ENCODE measurements at places on chromosomes 1 and 21.

DNA sequence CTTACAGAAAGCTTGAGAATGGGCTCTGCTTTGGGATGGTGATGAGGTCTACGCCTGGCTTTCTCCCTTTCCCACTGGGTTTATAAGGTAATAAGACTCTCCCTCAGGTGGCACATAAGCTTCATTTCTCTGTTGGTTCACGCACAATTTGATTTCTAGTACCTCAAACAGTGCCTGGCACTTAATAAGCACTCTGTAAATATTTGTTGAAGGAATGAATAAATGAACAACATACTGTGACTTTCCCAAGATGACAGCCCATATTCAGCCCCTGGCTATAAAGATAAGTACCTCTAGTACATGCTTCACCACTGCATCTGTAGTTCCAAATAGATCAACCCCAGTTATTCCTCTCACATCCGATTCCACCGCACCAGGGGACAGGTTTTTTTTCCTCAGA, 17.8 kb downstream of the COPA start:
- no peak for DNase-seq

DNA sequence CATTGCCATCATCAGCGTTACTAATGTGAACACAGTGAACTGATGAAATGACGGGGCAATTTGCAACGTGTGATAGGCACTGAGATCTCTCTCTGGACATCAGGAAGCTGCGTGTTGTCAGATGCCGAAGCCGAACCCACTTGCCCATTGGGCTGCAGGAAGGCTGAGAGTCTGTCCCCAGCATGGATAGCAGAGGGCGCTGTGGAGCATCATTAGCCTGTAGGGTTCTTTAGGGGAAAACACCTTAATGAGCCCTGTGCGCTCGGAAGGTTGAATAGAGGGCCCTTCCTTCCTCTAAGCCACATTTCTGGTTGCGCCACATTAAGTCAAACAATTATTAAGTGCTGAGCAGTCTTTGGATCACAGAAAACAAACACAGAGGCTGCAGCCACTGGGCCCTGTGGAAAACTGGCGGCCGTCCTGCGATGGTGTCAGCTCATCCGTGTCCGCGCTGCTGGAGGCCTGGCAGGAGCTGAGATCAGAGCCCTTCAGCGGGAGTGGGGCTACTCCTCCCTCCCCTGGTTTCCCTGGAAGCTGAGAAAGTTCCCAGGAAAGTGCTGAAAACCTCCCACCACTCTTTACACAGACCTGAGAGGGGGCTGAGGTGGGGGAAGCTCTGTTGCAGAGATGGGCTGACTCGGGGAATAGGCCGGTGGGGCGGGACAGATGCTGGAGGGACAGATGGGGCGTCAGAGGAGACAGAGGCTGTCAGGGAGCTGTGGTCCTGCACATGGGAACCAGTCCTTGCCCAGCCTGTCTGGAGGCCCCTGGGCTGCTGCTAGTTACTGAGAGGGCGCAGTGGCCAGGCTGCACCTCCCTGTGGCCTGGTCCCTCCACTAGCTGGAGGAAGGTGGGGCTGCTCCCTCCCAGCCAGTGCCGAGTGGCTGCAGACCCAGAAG, 12.7 kb downstream of the TFF2 start:
- peak; percentile 88 for DNase-seq

- no peak for DNase-seq
These were observed 34.6 kb downstream of the EIF2D start for GRCh38 chr1:206577626-206578025.

GRCh38 chr1:50973875-50974617, 4.0 kb downstream of the CDKN2C start:
- no peak for DNase-seq

- DNase-seq: no peak
These were observed 16.0 kb upstream of the PROK1 start for GRCh38 chr1:110434946-110435345.

- DNase-seq: no peak
These were observed 23.4 kb upstream of the EVA1B start for GRCh38 chr1:36346741-36347370.

GRCh38 chr1:22512873-22513272, 50.4 kb upstream of the EPHA8 start:
- DNase-seq: no peak

DNA sequence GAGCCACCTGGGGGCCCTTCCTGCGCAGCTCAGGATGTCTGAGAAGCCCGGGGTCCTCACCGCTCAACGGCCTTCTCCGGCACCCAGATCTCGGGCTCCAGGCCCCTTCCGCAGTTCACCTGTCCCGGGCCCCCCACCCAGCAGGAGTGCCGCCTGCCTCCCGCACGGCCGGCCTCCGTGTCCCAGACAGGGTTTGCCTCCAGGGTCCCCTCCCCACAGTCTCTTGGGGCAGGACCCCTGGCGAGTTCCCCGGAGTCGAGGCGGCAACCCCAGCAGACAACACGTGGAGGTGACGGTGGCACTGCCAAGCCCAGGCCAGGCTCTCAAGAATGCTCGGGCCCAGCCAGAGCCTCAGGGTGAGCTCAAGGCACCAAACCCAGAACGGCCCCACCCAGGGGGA, 22.4 kb upstream of the TTLL10 start:
- DNase-seq: no peak

- no peak for DNase-seq
These were observed 27.3 kb upstream of the GLIS1 start for GRCh38 chr1:53766194-53766742.

GRCh38 chr1:33255347-33256220, 708 bp upstream of the ZNF362 start:
- DNase-seq: peak; percentile 53

- DNase-seq: no peak
These were observed 89.6 kb downstream of the PKN2 start for GRCh38 chr1:88773540-88774150.

DNA sequence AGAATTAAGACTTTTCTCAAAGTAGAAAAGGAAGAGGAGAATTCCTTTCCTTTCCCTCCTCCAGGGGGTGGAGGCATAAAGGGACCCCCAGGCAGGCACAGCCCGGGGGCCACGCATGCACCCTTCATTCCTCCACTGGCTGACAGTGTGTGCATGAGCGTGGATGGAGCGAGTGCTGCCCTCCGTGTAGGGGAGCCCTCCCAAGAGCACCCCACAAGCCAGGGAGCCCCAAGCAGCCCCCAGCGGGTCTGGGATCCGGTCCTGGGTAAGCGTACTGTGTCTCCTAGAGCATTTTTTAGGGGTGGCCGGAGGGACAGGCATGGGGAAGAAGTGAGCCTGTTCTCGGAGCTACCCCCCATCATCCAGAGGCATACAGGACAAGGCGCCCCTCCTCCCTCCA, 120.5 kb downstream of the SIK1 start:
- no peak for DNase-seq

DNA sequence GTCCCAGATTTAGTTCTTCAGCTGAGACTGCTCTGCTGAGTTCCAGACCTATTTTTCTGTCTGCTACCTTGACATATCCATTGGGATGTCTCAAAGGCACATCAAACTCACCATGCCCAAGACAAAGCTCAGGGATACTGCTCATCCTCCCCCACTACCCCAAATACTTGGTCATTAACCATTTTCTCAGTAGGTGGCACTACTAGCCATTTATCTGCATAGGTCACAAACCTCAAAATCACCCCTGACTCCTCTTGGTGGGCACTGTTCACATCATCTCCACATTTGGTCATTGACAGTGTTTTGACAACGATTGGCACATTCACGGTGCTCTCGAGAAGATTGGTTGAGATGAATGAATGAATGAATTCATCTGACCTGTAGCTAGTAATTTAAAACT, 32.1 kb downstream of the CACNA1S start:
- no peak for DNase-seq

DNA sequence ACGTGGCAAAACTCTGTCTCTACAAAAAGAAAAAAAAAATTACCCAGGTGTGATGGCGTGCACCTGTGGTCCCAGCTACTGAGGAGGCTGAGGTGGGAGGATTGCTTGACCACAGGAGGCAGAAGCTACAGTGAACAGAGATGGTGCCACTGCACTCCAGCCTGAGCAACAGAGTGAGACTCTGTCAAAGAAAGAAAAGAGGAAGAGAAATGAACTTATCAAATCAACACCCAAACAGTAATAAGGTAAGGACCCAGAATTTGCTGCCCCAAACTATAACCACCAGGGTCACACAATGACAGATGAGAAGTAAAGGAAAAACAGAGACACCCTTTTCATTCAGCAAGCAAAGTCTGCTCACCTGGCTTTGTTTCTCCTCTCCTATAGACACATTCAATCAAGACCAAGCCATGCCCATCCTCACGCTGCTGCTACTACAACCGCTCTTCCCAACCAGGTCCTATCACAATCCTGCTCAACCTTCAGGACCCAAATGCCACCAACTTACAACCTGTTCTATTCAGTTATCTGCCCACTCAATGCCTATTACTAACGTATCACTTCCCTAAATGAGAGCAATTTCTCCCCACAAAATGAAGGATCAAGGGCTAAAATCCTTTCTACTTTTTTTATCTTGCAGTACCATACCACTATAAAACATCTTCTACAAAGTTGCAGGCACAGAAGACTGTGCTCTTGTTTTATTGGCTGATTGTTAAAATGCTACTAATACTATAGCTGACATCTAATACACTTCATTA, 183.5 kb downstream of the RERE start:
- DNase-seq: no peak

GRCh38 chr21:27764056-27764455, 797.2 kb upstream of the ADAMTS5 start:
- DNase-seq: no peak

- DNase-seq: no peak
These were observed 107.5 kb downstream of the GDAP2 start for GRCh38 chr1:117821774-117822482.

DNA sequence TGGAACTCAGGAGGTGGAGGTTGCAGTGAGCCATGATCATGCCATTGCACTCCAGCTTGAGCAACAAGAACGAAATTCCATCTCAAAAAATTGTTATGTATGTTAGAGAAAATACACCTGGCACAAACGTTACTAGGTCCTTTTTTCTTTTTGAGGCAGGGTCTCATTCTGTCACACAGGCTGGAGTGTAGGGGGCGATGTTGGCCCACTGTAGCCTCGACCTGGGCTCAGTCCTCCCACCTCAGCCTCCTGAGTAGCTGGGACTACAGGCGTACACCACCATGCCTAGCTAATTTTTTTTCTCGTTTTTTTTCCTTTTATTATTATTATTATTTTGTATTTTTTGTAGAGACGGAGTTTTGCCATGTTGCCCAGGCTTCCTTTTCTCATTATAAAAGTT, 4.4 kb downstream of the HAX1 start:
- DNase-seq: peak; percentile 5

DNA sequence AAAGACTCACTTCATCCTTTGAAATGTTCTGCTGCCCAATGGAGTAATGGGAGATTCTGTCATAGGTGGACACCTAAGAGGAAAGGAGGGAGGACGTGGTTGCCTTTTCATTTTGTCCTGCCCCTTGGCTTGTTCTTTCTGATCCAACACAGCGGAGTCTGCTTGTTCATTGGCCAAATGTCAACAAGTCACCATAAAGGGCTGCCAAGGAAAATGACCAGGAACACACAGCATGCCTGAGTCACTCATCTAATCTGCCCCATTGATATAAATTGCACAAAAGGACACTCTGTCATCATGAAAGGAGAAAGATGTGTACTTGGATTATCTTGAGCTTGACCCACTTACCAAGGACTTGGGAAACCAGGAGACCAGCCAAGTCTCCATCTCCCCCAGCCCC, 422.9 kb downstream of the SETD4 start:
- DNase-seq: no peak

GRCh38 chr1:57312869-57313268, 111.0 kb downstream of the DAB1 start:
- no peak for DNase-seq

- no peak for DNase-seq
These were observed 20.8 kb upstream of the TENT5C start for GRCh38 chr1:117585086-117585485.

DNA sequence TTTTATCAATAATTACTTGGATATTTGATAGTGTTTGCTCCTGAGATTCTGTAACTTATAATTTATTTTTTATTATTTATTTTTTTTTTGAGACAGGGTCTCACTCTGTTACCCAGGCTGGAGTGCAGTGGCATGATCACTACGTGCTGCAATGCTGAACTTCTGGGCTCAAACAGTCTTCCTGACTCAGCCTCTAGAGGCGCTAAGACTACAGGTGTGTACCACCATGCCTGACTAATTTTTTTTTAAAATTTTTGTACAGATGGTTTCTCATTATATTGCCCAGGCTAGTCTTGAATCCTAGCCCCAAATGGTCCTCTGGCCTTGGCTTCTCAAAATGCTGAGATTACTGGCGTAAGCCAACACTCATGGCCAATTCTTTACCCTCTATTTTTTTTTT, 845.5 kb upstream of the ADGRL4 start:
- no peak for DNase-seq

DNA sequence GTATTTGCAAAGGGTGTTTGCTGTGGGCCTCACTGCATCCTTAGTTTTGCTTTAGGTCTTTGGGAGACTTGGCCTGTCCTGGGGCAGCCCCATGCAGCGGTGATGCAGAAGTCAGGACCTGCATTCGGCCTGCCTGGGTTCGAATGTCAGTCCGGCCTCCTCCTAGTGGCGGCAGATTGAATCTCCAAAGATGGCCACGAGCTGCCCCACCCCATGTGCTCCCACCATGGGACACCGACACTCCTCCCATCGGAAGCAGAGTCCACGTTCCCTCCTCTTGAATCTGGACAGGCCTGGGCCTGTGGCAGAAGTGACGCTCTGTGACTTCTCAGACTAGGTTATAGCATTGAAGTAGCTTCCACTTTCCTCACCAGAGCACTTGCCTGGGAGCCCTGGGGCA, 16.3 kb upstream of the NPPB start:
- no peak for DNase-seq

- peak; percentile 24 for DNase-seq
These were observed 2.1 kb downstream of the ADAMTS4 start for GRCh38 chr1:161196521-161197451.

DNA sequence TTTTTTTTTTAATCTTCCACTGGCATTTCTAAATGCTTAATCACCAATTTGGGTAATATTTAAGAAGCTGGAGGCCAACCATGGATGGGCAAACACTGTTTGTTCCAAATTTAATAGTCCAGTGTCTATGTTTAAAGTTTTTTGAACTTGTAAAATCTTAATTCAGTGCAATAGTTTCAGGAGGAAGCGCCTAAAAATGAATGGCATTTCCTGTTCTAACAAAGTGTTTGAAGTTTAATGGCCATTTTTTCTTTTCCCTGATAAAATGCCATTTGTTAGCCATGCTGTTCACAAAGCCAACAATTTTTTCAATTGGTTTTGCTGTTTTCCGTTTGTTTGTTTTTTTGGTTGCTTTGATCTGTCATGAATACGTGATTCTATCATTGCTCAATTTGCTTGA, 552.1 kb downstream of the LMO4 start:
- DNase-seq: no peak

- DNase-seq: no peak
These were observed 92.1 kb downstream of the SYF2 start for GRCh38 chr1:25140073-25140797.

Measured in NCI-H524 (cell line).